Hematopoietic multipotent progenitor cell treated with erythropoietin and hydrocortisone succinate and interleukin-3 and kit ligand, for 4 days (in vitro differentiated cells): ENCODE measurements at places on chromosomes 5 and 9.
A peak's percentile ranks its signal among the peaks of the same experiment; 100 is the strongest.

GRCh38 chr5:166358127-166358830 is 1933.2 kb upstream of the WWC1 start:
- no peak for DNase-seq

- DNase-seq = no peak
Observed at GRCh38 chr9:124452326-124452725, 2.1 kb downstream of the ADGRD2 start.

DNA sequence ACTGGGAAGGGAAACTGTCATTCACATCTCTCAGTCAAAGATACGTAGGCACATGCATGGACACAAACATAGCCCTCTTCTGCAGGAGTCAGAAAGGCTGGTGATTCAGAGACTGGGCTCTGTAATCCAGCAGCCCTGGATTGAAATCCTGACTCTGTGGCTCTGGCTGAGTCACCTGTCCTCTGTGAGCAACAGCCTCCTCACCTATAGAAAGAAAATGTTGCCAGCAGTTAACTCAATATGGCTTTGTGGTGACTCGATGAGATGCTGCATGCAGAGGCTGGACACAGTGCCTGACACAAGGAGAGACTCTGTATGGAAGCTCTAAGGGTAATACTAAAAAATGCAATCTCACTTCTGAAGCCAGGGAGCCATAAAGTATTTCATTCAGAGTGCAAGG is 23.9 kb upstream of the CDKN2AIPNL start:
- no peak for DNase-seq

DNA sequence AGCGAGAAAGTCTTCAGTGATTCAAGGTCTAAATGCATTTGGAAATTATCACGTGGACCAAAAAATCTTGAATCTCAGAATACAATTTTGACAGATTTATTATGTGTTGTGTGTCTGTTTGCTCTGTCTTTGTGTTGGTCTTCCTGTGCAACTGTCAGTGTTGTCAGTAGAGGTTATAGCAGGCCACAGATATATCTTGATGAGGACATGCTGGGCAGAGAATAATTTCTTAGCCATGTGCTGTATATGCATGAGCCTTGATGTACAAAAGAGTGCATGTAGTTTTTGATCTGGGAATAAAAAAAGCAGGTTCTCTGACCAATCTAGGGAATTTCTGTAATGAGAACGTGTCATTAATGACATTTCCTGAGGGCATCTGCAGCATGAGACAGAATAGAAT is 57.6 kb downstream of the ZSWIM6 start:
- DNase-seq = no peak

GRCh38 chr5:158998793-158999325 is 100.9 kb downstream of the EBF1 start:
- DNase-seq = no peak

DNA sequence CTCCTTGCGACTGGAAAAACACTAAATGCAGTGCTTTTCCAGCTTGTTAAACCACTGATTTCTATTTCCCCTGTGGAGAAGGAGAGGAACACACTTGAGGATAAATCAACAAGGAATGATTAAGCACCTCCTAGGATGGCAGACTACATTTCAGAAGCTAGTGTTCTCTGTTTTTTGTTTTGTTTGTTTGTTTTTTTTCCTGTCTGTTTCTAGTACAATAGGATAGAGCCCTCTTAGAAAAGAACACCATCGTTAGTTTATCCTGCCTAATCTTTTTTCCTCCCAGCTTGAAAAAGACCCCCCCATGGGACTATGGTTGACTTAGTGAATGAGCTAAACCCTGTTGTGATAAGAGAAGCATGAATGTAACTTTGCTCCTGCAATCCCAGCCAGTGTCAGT is 3.9 kb upstream of the TAL2 start:
- no peak for DNase-seq

DNA sequence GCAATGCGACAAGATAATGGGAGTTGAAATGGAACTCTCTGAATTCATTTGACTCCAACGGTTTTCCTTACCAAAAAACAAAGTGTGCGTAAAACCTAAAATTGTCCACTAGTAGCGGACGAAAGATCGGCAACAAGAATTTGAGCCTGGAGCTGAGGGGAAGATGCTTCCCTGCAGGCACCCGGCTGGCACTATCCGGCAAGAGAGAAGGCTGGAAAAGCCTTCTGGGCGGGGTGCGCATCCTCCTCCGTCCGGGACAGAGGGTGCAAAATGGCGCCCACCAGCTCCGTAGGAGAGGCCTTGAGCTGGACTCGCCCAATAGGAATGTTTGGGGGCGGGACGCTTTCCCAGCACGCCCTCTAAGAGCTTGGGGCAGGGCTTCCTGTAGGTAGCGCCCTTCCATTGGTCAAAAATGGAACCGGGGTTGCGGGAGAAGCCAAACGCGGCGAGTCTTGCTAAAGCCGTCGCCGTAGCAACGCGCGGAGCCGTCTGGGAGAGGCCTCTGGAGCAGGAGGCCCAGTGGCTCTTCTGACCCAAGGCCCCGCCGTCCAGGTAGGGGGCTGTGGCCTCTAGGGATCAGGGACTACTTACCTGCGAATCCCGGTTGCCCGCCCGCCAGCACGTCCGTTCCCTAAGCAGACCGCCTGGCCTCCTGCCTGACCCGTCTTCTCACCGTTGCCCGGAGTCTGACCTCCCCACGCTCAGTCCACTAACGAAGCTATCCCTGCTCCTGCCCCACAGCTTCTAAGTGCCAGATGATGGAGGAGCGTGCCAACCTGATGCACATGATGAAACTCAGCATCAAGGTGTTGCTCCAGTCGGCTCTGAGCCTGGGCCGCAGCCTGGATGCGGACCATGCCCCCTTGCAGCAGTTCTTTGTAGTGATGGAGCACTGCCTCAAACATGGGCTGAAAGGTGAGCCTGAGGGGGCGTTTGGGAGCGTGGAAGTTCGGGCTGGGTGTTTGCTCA is 9.2 kb downstream of the RUFY1 start:
- peak; percentile 98 for DNase-seq

DNA sequence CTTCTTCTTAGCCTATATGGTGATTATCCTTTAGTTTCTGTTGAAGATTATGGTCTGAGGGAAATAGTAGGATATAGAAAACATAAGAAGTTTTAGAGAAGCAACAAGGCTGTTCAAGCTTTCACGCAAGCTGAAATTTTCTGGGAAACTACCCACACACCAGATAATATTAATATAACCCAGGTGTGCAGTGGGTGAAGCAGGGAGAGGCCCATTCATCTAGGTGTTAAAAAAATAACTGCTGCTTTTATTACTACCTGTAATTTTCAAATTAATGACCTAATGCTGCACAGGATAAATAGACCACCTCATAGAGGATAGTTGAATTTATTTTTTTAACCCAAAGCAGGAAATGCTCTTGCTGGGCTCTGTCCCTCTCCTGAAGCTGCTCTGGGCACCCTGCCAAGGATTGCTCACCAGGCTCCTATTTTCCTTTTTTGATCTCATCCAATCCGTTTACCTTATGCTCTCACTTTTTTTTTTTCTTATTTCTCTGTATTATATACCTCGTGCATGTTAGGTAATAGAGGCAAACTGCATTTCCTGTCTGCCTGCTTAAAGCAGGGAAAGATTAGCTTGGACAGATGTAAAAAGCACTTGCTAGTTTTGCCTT is 124.3 kb upstream of the SLC12A2 start:
- DNase-seq = peak; percentile 59

- DNase-seq = peak; percentile 6
Observed at GRCh38 chr9:83041771-83042170, 21.2 kb downstream of the RASEF start.
